Activated naive CD4-positive, alpha-beta T cell treated with Interleukin-2 at 50 U/mL for 16 hours (primary cell): ENCODE measurements at places on chromosomes 1 and 21.

- DNase-seq: no peak
These were observed 41.0 kb downstream of the BRINP3 start for GRCh38 chr1:190436615-190437014.

- no peak for DNase-seq
These were observed 52.0 kb downstream of the ZNHIT6 start for GRCh38 chr1:85656256-85656655.

- DNase-seq: no peak
These were observed 251.2 kb downstream of the DSCAM start for GRCh38 chr21:40595806-40596205.

GRCh38 chr1:163094589-163094988, 25.4 kb downstream of the RGS4 start:
- no peak for DNase-seq
